LHCN-M2 (cell line): ENCODE measurements at places on chromosomes 1 and 21.

DNA sequence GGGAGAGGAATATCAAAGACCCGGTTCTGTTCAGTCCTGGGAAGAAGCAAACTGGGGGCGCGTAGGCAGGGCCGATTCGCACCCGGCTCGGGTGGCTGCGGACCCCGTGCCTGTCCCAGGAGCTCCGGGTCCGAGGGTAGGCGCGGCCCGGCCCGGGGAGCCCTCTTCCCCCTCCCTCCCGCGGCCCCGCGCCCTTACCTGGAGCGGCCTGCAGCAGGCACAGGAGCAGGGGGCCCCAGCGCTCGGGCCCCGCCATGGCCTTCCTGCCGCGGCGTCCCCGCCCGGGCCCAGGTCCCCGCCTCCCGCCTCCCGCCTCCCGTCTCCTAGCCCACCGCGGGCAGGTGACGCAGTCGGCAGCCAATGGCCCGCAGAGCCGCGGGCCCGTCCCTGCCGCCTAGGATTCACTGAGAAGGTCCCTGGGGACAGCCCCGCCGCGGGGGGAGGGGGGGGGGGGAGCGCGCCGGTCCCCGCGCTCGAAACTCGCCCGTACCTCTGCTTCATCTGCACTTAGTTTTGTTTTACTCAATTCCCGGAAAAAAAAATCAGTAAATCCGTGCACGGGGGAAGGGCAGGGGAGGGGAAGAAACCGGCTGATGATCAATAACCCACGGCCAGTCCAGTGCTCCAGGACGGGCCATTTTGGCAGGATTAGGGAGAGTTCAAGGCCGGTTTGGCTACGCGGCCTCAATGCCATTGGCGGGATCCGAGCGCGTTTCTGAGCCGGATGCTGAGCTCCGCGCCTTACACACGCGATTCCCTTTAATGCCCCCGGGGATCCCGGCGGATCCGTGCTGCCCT, at the start of gene IFNLR1:
Gene IFNLR1 (minus strand): TSS at position 297 of the 798 bp plus-strand sequence. CDS start 41 bp downstream, at position 256.
- DNase-seq: no peak

DNA sequence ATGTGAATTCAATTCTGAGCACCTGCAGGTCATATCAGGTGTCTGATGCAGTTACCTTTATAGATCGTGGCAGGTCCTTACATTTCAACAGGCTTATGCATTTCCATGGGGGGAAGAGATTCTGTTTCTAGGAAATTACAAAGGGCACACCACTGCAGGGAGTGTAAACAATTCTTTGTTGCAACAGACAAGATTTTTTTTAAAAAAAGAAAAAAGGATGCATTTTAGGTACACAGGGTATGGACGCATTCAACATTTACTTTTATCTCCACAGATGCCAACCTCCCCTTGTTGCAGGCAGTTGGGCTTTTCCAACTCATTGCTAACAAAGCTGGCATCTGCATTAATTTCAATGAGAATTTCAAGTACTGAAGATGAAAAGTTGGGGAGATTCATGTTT, 13.5 kb upstream of the TEKT2 start:
- DNase-seq: no peak

GRCh38 chr1:3679098-3679555, 26.8 kb downstream of the TP73 start:
- DNase-seq: no peak

- DNase-seq: no peak
Measured at GRCh38 chr1:210727709-210728108, 399.0 kb downstream of the HHAT start.
